ENCODE measurements at places on chromosomes 5 and 9. TPM values are rescaled to one million over a fixed set of nuclear protein-coding genes. Genes with fewer than 3 reads are reported as not detected.

PCDHB6 gene
- not detected for total RNA-seq

IL13 gene
- total RNA-seq, result not detected

TRAF1 gene
- 1.7 TPM for total RNA-seq

PLAC8L1 gene
- 2.6 TPM for total RNA-seq

SH3TC2 gene
- 12.8 TPM for total RNA-seq

LAMC3 gene
- total RNA-seq, result 7.7 TPM

ZNF483 gene
- total RNA-seq, result 5.0 TPM

PCDHGB3 gene
- 0.10 TPM for total RNA-seq

SPATA31C1 gene
- not detected for total RNA-seq

ADAMTS6 gene
- total RNA-seq, result 0.93 TPM

EQTN gene
- total RNA-seq, result not detected

FBXO4 gene
- total RNA-seq, result 9.0 TPM

CDX1 gene
- not detected for total RNA-seq

INSL4 gene
- total RNA-seq, result not detected

Measured in HCT116 (cell line).